ENCODE measurements at places on chromosomes 1 and 21.
A peak's percentile ranks its signal among the peaks of the same experiment; 100 is the strongest.

DNA sequence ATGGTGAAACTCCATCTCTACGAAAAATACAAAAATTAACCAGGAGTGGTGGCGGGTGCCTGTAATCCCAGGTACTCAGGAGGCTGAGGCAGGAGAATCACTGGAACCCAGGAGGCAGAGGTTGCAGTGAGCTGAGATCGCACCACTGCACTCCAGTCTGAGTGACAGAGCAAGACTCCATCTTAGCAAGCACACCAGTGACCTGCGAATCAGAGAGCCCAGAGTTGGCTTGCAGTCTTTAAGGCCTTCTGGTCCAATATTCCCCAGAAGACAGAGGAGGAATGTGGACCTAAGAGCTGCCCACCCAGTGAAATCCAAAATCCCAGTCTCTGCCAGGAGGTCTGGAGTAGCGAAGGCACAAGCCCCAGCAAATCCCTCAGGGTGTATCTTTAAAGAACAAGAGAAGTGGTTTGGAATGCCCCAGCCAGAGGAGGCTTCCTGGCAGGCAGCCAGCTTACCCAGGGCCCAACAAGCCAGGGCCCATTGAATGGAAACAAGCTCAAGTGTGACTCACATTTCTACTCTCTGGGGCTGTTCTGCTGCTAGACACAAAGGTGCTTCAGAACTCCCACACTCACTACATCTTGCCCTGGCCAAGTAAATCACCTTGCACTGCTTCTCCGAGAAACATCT is 23.9 kb downstream of the GPR161 start:
- peak; percentile 19 for DNase-seq

GRCh38 chr1:240732390-240732789 is 120.4 kb upstream of the GREM2 start:
- peak; percentile 11 for DNase-seq

DNA sequence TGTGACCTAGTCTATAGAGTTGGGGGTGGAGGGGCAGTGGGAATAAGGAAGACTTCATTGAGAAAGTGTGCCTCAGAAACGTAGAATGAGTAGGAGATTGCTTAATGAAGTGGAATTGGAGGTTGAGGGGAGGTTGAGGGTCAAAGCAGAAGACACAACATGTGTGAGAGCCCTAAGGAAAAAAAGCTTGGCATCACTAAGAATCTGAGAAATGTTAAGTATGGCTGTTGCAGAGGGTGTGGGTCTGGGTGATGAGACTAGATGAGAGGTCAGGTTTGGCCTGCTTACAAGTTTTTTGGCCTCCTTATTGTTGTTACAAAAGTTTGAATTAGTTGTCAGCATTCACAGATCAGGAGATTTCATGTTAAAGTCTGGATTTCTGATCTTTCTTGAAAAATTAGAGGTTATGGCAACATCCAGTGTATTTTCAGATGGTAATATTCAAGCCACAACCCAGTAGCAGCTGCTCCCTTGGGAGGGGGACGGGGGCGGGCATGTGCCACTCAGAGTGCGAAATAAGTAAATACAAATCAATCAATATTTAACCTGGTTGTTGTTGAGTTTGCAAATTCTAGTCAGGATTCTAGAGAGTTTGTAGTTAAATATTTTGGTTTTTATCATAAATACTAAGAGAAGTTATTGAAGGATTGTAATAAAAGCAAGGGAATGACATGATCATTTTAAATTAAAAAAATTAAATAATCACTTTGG is 4.3 kb downstream of the MAN1A2 start:
- no peak for DNase-seq

DNA sequence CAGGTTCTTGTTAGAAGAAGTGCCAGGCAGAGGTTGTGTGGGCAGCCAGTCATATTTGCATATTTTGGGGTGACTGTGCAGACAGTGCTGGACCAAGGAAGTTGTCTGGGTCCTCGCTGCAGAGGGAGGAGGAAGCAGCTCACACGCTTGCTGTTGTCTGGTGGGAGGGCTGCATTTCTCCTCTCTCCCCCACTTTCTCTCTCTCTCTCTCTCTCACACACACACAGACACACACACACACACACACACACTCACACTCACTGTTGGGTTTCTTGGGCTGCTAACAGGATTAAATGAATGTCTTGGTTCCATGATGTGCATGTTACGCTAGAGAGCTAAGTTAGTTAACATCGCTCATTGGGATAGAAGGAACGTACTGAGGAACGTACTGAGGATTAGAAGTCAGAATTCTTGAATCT is 72.9 kb downstream of the AGPAT3 start:
- peak; percentile 50 for DNase-seq

GRCh38 chr1:158830904-158831507 is at the start of gene MNDA:
Gene MNDA, plus strand, starts transcription at chr1:158831351. Its CDS starts 10,803 bp downstream, at chr1:158842154.
- DNase-seq: peak; percentile 96

DNA sequence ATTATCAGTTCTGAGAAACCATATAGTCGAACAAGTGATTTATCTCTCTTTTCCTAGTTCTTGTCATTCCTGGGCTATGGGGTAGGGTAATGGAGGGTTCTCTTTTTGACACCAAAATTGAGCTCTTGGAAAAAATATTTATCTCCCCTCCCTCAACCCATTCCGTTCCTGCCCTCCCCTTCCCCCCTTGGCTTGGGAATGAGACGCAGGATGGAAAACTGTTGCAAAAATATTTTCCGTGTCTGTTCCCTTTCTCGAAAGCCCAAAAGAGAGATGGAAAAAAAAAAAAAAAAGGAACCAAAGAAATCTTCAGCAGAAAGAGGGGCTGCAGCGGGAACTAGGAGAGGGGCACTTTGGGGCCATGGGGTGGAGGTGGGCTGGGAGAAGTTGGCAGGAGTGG is 766 bp downstream of the ATP2B4 start:
- DNase-seq: no peak

- no peak for DNase-seq
Measured at GRCh38 chr1:108830119-108831008, 26.5 kb downstream of the AKNAD1 start.

DNA sequence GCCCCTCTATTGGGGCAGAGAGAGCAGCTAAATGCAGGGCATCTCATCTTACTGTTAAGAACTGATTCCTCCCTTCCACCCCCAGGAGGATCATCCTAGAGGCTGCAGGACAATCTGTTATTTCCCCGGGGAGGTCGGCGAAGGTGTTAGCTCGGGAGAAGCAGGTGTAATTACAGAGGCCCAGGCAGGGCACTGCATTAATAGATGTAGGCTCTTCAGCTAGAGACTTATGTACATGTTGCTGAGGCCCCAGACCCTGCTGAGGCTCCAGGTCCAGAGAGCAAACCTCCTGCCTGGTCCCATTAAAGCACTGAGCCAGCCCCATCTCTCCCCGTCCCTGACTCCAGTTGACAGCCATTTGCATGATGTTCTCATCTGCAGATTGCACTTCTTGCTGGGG is 320.3 kb upstream of the VAMP3 start:
- DNase-seq: no peak

DNA sequence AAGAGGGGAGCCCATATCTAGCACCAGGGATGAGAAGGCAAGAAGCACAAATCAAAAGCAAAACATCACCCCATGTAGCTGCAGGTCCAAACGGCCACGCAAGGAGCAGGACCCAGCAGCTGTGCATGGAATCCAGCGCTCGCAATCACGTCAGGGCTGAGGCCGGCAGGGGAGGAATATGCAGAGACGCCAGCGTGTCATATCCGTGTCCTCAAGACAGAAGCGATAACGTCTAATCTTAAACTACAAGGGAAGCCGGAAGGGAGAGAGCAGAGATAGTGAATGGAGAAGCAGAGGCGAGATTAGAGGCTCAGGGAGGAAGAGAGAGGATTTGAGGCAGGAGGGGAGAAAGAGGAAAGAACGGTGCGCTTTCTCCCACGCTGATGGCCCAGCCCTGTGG is 39.1 kb downstream of the FBXO2 start:
- DNase-seq: no peak

Measured in inflammatory macrophage treated with lipopolysaccharide for 1 hour (primary cell).